ENCODE measurements at places on chromosomes 13 and 19.

DNA sequence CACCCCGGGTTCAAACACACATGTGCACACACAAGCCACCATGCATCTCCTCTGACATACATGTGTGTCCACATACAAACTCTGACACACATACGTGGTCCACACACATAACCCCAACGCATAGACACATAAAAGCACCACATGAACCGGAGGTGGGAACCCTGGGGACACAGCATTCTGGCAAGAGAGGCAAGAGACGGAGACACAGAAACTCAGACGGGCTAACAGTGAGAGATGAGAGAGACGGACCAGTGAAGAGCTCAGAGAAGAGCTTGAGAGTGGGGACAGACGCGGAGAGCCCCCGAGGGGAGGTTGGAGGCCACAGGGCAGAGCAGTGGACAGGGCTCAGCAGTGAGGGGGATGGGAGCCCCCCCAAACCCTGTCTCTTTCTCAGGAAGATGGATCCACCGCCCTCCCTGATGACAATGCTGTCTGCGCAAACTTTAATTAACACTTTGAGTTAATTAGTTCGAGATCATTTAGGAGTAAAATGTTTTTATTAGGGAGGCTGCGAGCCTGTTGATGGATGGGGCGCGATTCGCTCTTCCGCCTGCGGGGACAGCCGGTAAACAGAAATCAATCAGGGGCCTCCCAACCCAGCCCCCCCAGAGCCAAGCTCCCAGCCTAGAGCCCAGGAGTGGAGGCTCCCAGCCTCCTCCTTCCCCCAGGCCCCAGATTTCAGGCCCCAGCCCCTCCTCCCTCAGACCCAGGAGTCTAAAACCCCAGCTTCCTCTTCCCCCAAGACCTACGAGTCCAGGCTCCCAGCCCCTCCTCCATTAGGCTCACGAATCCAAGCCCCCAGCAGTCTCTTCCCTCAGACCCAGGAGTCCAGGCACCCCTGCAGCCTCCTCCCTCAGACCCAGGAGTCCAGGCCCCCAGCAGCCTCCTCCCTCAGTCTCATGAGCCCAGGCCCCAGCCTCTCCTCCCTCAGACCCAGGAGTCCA, 9.5 kb upstream of the ERFL start:
- no peak for DNase-seq

DNA sequence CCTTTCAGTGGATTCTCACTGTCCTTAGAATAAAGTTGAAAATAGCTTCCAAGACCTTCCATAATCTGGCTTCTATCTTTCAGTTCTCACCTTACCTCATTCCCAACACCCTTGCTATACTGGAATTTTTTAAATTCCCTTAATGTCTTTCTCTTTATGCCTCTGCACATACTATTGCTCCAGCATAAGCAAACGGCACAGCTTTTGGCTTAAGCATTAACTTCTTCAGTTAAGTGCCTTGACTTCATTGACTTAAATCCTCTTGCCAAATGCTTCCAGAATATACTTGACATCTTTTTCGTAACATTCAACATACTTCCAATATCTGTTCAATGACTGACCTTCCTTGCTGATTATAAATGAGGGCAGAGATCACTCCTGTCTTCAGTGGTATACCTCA, 34.0 kb downstream of the SERPINE3 start:
- DNase-seq = no peak

DNA sequence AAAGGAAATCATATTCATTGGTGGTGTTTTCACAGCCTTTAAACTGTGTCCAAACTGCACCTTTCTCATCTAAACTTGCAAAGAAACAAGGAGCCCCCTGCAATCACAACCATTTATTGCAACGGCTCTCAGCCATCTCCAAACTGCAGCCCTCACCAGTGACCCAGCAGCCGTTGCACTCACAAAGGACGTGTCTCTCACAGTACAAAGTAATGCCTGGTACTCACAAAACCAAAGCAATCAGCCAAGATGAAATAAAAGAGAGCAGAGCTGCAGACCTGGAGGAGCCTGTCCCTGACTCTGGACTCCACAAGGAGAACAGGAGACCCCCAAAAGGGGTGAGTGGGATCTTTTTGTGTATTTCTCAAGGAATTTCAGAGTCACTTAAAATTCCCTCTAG, 20.2 kb upstream of the CEACAM21 start:
- no peak for DNase-seq

DNA sequence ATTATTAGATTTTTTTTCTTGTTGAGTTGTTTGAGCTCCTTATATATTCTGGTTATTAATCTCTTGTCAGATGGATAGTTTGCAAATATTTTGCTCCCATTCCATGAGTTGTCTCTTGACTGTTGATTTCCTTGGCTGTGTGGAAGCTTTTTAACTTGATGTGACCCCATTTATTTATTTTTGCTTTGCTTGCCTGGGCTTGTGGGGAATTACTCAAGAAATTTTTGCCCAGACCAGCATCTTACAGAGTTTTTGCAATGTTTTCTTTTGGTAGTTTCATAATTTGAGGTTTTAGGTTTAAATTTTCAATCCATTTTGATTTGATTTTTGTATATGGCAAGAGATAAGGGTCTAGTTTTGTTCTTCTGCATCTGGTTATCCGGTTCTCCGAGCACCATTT, 124.7 kb downstream of the PCCA start:
- no peak for DNase-seq

- no peak for DNase-seq
These were observed 935.5 kb upstream of the SLC10A2 start for GRCh38 chr13:104001766-104002165.

DNA sequence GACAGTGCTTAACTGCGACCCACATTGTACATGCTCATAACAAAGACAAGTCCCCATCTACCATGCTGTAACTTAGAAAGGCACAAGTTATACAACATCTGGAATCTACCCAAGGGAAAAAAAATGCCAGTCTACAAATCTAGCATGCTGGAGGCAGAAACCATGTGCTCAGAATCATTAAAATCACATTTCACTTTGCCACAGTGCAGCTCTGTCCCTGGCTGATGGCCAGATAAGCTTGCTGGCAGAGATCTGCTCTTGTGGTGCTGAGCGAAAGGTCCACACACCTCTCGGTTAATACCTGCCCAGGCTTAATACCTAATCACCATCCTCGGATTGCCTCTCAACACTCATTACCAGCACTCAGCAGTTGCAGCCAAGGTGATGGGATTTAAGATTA, 74.1 kb upstream of the UQCRFS1 start:
- DNase-seq = no peak

DNA sequence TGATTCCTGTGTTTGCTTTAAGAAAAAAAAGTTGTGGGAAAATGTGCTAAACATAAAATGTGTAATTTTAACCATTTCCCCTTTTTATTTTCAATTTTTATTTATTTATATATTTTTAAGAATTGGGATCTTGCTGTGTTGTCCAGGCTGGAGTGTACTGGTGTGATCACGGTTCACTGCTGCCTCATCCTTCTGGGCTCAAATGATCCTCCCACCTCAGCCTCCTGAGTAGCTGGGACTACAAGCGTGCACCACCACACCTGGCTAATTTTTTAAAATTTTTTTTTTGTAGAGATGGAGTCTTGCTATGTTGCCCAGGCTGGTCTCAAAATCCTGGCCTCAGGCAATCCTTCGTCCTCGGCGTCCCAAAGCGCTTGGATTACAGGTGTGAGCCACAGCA, 19.0 kb downstream of the CACNG6 start:
- no peak for DNase-seq

DNA sequence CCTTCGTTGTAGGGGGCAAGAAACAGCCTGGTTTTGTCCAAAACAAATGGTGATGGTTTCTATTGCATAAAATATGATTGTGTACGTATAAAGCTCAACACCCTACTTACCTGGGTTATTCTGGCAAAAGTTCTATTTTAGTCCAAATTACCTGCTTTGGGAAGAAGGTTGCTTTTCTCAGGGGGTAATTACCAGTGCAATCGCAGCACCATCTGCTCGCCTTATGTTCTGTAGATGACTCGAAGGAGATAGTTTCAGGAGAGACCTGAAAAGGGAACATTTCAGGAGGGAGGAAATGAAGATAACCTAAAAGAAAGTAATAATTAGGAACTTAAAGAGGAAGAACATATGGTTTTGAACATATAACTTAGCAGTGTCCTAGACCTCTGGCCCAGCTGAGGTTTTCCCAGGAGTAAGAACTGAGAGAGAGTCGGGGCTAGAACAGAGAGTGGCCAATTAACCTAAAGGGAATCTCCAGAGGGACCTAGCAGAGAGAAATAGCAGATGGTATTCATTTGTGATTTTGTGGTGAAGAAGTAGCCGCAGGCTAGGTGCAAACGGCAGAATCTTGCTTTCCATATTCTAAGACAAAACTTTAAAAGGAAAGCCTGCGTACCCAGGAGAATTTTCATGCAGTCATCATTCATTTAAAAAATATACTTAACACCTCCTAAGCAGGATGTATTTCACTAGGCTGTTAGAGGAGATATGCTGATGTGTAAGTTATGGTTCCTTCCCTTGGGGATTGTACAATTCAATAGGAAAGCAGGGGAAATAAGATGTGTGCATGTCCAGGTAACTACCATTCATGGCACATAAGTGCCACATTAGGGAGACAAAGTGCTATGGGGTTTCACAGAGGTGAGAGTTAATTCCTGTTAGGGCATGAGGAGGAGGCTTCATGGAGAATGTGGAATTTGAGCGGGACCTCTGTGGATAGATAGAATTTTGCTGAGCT, 113.0 kb upstream of the SLC10A2 start:
- DNase-seq = no peak

GRCh38 chr13:104137416-104137815, 1071.2 kb upstream of the SLC10A2 start:
- no peak for DNase-seq

DNA sequence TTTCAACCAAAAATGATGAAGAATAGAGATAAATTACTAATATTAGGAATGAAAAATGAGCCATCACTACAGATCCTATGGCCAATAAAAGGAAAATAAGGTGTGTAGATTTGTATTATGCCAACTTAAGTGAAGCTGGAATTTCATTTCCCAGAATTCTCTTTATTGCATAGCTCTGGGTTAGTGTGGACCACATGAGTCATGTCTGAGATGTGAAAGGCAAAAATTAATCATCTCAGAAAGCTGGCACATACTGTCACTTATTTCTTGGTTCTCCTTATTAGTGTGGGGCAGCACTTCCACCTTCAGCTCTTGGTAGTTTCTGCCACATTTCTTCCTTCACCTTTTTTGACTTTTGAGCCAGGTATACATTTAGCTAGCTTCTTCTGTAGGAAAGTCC, 82.6 kb downstream of the KATNAL1 start:
- DNase-seq = no peak

GRCh38 chr13:79468819-79469218, 12.1 kb upstream of the NDFIP2 start:
- no peak for DNase-seq

- no peak for DNase-seq
These were observed 428.6 kb downstream of the RFC3 start for GRCh38 chr13:34246511-34246910.
